A549 treated with dexamethasone at 1 μM for 4 hours (cell line): ENCODE measurements at places on chromosomes 12 and 14. TPM values are rescaled to one million over a fixed set of nuclear protein-coding genes. Genes with fewer than 3 reads are reported as not detected.

The SAMD15 gene
- total RNA-seq: 1.7 to 2.6 TPM (median 2.2 TPM) in 5 replicates

The PTHLH gene
- total RNA-seq: 11.9 to 14.2 TPM (median 12.3 TPM) in 5 replicates

The ZNF839 gene
- total RNA-seq: 4.3 to 6.8 TPM (median 6.2 TPM) in 5 replicates

The BICDL1 gene
- 2.6 to 5.1 TPM (median 4.5 TPM) in 5 replicates for total RNA-seq

The PLCZ1 gene
- total RNA-seq: not detected in 5 replicates

The ZNF385A gene
- total RNA-seq: 12.3 to 23.4 TPM (median 22.5 TPM) in 5 replicates

The RASSF8 gene
- total RNA-seq: 6.9 to 15.2 TPM (median 13.1 TPM) in 5 replicates

The KRT83 gene
- total RNA-seq: 2.4 to 3.0 TPM (median 2.8 TPM) in 5 replicates

The TBK1 gene
- total RNA-seq: 21.2 to 27.5 TPM (median 24.1 TPM) in 5 replicates

The GPR135 gene
- total RNA-seq: 0.51 to 1.1 TPM (median 0.86 TPM) in 5 replicates

The ALG10 gene
- 4.4 to 6.7 TPM (median 5.2 TPM) in 5 replicates for total RNA-seq

The CHGA gene
- 1.4 to 3.0 TPM (median 1.6 TPM) in 5 replicates for total RNA-seq

The RND1 gene
- total RNA-seq: 2.6 to 4.7 TPM (median 3.1 TPM) in 5 replicates

The FIGNL2 gene
- total RNA-seq: 0.15 to 0.31 TPM (median 0.21 TPM) in 5 replicates

The IL23A gene
- total RNA-seq: 0.17 to 0.49 TPM (median 0.32 TPM) in 4 of 5 replicates, not detected in the other

The KRR1 gene
- total RNA-seq: 53.1 to 76.5 TPM (median 62.6 TPM) in 5 replicates

The OR4E2 gene
- not detected in 5 replicates for total RNA-seq

The CCDC197 gene
- total RNA-seq: not detected in 5 replicates

The PRB4 gene
- not detected in 5 replicates for total RNA-seq

The CFAP73 gene
- 0.09 to 0.14 TPM (median 0.11 TPM) in 3 of 5 replicates, not detected in the others for total RNA-seq

The PRB2 gene
- 0.08 TPM in 1 of 5 replicates, not detected in the others for total RNA-seq

The ACSS3 gene
- total RNA-seq: not detected in 5 replicates

The FAR2 gene
- total RNA-seq: 0.11 to 0.20 TPM (median 0.17 TPM) in 3 of 5 replicates, not detected in the others

The SPX gene
- 3.6 to 5.0 TPM (median 4.4 TPM) in 5 replicates for total RNA-seq

The LIN52 gene
- 3.5 to 7.0 TPM (median 4.5 TPM) in 5 replicates for total RNA-seq

The GYS2 gene
- 0.06 to 0.23 TPM (median 0.18 TPM) in 3 of 5 replicates, not detected in the others for total RNA-seq

The VWF gene
- 0.03 to 0.31 TPM (median 0.24 TPM) in 5 replicates for total RNA-seq

The PA2G4 gene
- total RNA-seq: 310 to 332 TPM (median 329 TPM) in 5 replicates

The LRP1 gene
- 9.7 to 18.2 TPM (median 14.8 TPM) in 5 replicates for total RNA-seq

The STAT6 gene
- total RNA-seq: 32.8 to 49.9 TPM (median 45.3 TPM) in 5 replicates

The GNS gene
- 45.8 to 63.0 TPM (median 58.2 TPM) in 5 replicates for total RNA-seq

The LMO3 gene
- not detected in 5 replicates for total RNA-seq

The TAS2R43 gene
- not detected in 5 replicates for total RNA-seq

The PDE6H gene
- total RNA-seq: not detected in 5 replicates

The DPY19L2 gene
- 1.1 to 1.8 TPM (median 1.6 TPM) in 5 replicates for total RNA-seq

The CBLN3 gene
- 0.84 to 1.3 TPM (median 1.0 TPM) in 5 replicates for total RNA-seq

The INSM2 gene
- total RNA-seq: 0.02 to 0.05 TPM (median 0.04 TPM) in 5 replicates

The KRT85 gene
- not detected in 5 replicates for total RNA-seq

The HOXC11 gene
- 0.58 to 0.82 TPM (median 0.73 TPM) in 5 replicates for total RNA-seq

The NFYB gene
- total RNA-seq: 19.6 to 30.9 TPM (median 25.6 TPM) in 5 replicates

The RBMS2 gene
- total RNA-seq: 10.0 to 15.1 TPM (median 12.5 TPM) in 5 replicates

The USP44 gene
- total RNA-seq: 0.07 to 0.14 TPM (median 0.08 TPM) in 5 replicates

The ZDHHC22 gene
- 0.20 to 0.27 TPM (median 0.23 TPM) in 5 replicates for total RNA-seq

The FUT8 gene
- total RNA-seq: 11.8 to 14.7 TPM (median 13.3 TPM) in 5 replicates

The ZNF605 gene
- 1.9 to 4.4 TPM (median 3.6 TPM) in 5 replicates for total RNA-seq

The ZC2HC1C gene
- 5.0 to 6.7 TPM (median 6.1 TPM) in 5 replicates for total RNA-seq

The TBX5 gene
- not detected in 5 replicates for total RNA-seq

The GLT1D1 gene
- total RNA-seq: not detected in 5 replicates

The ANG gene
- total RNA-seq: 7.0 to 11.3 TPM (median 9.3 TPM) in 5 replicates

The SERPINA3 gene
- 10.4 to 14.2 TPM (median 12.6 TPM) in 5 replicates for total RNA-seq

The OR6C2 gene
- total RNA-seq: not detected in 5 replicates

The MYO1A gene
- total RNA-seq: 0.10 to 0.72 TPM (median 0.30 TPM) in 5 replicates

The TMEM119 gene
- 0.06 to 0.13 TPM (median 0.09 TPM) in 4 of 5 replicates, not detected in the other for total RNA-seq

The NANOG gene
- 0.05 to 0.08 TPM (median 0.06 TPM) in 4 of 5 replicates, not detected in the other for total RNA-seq

The CISTR gene
- total RNA-seq: not detected in 5 replicates

The LRP1-AS gene
- total RNA-seq: not detected in 5 replicates

The CCDC177 gene
- total RNA-seq: 0.04 to 0.07 TPM (median 0.05 TPM) in 4 of 5 replicates, not detected in the other

The DACT1 gene
- total RNA-seq: 0.47 to 0.76 TPM (median 0.59 TPM) in 5 replicates

The HOTAIR gene
- total RNA-seq: 0.12 to 0.40 TPM (median 0.24 TPM) in 5 replicates
